Fibroblast of skin of right quadriceps (primary cell): ENCODE measurements at places on chromosomes 6 and 20.

GRCh38 chr6:96013531-96013930 lies 2.2 kb upstream of the FUT9 start:
- no peak for DNase-seq

DNA sequence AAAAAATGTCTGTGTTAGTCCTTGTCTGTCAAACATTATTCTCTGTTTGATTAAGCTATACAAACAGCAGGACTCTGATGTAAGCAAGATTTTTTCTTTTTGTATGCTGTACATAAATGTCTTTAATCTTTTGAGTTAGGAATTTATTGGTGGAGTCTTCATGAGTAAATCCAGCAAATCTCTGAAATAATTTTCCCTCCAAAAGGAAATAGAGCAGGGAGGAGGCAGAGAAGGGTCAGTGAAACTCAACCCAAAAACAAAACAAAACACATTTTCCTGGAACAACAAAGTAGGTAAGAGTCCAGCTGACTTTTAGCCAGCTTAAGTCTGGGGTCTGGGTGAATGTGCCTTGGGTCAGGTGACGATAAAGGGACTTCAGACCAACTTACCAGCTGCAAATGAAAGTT lies 113.7 kb downstream of the FOXA2 start:
- DNase-seq = no peak

- DNase-seq = peak; percentile 69
Measured at GRCh38 chr20:33079259-33079658, at the start of gene BPIFB4. Gene BPIFB4 (plus strand): TSS chr20:33079643. CDS start chr20:33081527, 1,884 bp downstream.

GRCh38 chr20:818001-818664 lies 15.4 kb upstream of the FAM110A start:
- no peak for DNase-seq

DNA sequence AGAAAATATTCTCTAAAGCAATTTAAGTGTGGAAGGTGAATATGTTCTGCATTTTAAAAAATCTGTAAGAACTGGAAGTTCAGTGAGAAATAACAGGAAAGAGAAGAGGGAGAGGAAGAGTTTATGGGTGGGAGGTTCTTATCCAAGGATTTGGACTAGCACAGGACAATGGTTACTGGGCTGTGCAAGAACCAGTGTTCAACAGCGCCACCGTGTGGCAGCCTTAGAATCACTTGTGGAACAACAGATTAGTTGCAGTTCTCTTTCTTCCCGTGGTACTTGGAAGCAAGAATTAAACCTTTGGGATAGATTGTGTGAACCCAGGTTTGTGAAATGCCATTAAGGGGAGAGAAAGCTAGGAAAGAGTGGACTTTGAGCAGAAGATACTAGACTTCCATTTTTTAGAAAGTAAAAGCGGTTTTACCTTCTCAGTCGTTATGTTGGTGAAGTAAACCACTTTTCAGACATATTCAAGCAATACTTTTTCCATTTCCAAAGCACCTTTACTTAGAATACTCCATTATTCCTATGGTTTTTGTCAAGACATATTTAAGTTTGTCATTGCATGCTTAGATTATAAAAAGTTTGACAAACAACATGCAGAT lies 436.7 kb downstream of the RNF144B start:
- peak; percentile 17 for DNase-seq

DNA sequence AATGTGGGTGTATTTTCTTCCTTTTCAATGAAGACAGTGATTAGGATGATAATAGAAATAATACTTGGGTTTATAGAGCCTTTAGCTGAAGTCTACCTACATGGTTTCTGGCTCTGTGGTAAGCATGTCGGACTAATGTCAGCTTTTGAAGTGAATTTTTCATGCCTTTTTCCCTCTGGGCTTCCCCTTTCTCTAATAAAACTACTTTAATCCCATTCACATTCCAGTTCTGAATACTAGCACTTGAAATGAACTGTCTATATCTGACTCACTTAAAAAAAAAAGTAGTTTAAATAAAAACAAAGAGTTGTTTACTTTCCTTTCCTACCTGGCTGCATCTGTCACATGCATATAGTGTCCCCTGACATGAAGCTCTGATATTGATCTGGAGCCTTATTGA lies 545.9 kb upstream of the FLRT3 start:
- DNase-seq = no peak

GRCh38 chr6:85537055-85537494 lies 56.6 kb downstream of the SNX14 start:
- DNase-seq = peak; percentile 7

- no peak for DNase-seq
Measured at GRCh38 chr20:59131551-59132285, 31.9 kb upstream of the ZNF831 start.

DNA sequence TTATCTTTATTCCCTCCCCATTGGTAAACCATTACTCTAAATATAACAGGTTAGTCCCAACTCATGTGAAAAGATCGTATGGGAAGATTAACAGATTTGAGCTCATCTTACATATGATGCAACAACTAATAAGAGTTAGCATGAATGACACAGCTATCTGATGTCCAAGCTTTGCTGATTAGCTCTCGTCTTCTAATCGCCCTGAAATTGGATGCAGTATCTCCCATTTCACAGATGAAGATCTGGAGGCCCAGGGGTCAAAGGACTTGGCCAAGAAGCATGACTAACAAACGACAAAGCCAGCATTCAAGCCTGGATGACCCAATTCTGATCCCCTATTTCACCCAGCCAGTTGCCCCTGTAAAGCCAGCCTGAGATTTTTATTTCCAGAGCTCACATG lies 8.4 kb upstream of the BMP7 start:
- no peak for DNase-seq

DNA sequence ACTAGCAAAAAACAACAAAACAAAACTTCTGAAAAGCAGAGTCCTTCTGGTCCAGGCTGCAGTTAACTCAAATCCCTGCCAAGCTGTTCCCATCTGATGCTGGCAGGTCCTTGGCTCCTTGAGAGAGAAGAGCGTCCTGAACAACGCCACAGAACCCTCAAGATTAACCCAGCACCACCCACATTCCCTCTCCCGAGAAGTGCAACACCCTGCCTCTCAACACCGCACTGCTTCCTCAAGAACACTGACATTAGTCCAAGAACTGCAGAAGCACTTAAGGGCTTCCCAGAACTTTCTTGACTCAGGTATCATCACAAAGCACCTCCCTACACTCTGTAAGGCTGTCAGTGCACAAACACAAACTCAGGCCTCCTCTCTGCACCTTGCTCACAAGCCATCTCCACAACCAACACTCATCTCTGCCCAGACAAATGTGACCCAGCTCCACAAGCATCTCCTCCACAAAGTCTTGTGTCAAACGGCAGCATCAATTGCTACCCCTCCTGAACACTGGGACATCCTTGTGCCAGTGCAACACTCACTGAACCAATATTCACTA lies 7.5 kb downstream of the MRPL14 start:
- no peak for DNase-seq

DNA sequence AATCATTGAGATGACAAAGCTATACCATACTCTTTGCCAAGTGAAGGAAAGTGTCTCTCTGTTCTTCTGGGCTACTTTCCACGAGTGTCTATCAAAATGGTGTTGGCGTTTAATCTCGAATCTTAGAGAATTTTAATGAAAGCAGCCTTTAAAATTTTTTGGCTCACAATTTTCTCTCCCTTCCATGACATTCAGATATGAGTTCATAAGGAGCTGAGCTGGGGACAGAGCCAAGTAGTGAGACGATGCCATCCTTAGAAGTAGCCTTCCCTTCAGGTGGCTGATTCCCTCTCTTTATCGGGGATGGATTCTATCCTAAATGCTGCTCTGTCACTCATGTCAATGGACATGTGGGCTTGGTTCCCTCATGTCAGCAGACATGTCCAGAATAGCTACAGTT lies 132.8 kb downstream of the GRM1 start:
- DNase-seq = no peak

DNA sequence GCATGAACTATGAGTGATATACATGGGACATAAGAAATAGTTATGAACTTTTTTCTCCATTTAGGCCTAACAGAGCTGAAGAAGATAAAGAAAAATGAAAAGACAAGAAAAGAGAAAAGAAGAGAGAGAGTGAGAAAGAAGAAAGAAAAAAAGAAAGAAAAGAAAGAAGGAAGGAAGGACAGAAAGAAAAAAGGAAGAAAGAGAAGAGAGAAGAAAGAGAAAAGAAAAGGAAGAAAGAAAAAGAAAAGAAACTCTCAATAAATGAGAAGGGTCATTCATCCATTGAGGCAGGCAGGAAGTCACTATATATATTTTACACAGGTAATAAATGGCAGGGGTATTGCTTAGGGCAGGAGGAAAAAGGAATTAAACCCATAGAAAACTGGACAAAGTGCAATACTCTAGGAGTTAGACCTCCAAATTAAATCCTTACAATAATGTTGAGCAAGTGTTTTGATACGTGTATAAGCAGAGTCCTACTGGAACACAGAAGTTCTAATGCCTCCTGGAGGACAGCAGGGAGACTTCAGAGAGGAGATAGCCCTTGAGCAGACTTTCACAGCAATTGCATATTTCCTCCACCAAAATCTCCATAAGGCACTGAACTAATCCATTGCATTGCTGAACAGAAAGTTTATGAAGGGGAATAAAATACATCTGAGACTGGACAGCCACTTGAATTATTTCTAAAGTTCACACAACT lies 86.4 kb upstream of the TENT5A start:
- no peak for DNase-seq
